Hematopoietic multipotent progenitor cell treated with erythropoietin and hydrocortisone succinate and interleukin-3 and kit ligand, for 6 days (in vitro differentiated cells): ENCODE measurements at places on chromosomes 6 and 20.

DNA sequence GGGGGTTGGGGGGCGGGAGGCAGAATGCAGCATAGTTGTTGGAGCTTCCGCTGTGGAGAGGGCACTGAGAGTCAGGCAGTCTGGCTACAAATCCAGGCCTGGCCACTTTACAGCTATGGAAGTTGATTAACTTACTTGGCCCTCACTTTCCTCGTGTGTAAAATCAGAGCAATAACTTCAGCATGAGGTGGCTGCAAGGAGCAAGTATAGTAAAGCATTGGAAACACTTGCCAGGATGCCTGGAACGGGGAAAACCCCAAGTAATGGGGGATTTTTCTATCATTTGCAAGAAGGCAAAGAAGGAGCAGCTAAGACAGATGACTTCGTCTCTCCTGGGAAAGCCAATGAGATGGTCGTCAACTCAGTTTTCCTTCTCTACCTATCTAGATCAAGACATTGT is 35.8 kb downstream of the AGPAT4 start:
- DNase-seq, result no peak

GRCh38 chr6:31922942-31923341 is 4.6 kb upstream of the C2 start:
- peak; percentile 67 for DNase-seq

- DNase-seq, result no peak
Measured at GRCh38 chr20:23205611-23206041, 119.5 kb upstream of the CD93 start.

- DNase-seq, result no peak
Measured at GRCh38 chr6:32158052-32158451, 4.1 kb downstream of the PPT2 start.

DNA sequence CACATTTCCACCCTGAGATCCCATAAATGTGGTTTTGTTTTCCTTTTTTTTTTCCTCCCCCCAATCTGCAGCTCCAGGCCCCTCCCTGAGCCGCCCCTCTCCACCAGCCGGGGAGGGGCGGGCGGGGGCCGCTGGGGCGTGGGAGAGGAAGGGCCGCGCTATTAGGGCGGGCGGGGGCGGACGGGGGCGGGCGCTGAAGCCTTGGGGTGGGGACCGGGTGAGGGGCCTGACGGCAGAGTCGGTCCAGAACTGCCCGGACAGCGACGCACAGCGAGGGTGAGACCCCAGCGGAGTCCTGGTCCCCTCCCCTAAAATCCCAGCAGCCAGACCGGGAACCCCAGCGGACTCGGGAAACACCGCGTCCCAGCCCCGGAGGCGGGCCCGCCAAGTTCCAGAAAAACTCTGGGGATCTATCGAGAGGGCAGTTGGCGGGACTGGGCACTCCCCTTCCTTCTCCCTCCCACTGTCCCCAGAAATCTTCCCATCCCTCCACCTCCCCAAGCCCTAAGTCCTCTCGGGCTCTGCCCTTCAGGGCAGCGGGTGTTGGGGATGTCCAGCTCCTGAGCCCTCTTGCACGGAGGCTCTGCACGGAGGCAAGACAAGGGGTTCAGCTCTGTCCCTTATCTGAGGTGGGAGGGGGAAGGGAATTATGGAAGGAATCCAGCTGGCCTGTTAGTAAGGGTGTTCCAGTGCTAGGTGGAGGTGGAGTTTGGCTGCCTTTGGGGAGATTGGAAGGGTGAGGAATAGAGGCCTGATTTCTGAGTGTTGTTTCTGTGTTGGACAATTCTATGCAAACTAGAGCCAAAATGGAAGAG is at the start of gene PRICKLE4:
PRICKLE4 (plus strand) TSS at position 232 of the 815 bp plus-strand sequence. CDS start 2,692 bp downstream, outside the sequence.
- peak; percentile 62 for DNase-seq

GRCh38 chr6:15090145-15090579 is 155.7 kb upstream of the JARID2 start:
- DNase-seq, result peak; percentile 89

GRCh38 chr6:2035826-2036709 is 209.3 kb downstream of the GMDS start:
- no peak for DNase-seq

DNA sequence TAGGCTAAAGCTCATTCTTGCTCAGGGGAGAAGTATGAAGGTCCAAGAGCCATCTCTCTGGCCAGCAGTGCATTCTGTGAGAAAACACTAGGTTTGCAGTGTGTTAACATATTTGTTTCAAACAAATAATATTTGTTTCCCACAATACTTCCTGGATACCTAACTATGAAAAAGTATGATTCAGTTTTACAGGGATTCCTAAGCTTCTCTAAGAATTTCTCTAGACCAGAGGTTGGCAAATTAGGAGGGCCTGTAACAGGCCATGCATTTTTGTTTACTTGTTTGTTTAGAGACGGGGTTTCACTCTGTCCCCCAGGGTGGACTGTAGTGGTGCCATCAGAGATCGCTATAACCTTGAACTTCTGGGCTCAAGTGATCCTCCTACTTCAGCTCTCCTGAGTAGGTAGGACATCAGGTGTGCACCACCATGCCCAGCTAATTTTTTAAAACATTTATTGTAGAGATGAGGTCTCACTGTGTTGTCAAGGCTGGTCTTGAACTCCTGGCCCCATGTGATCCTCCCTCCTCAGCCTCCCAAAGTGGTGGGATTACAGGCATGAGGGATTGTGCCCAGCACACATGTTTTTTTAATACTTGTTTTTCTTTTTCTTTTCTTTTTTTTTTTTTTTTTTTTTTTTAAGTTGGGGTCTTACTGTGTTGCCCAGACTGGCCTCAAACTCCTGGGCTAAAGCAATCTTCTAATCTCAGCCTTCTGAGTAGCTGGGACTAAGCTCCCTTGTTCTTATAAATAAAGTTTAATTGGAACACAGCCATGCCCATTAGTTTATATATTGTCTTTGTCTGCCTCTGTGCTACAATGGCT is 71.7 kb downstream of the ADGRG6 start:
- no peak for DNase-seq

GRCh38 chr6:155890409-155890808 is 434.8 kb upstream of the NOX3 start:
- DNase-seq, result no peak

DNA sequence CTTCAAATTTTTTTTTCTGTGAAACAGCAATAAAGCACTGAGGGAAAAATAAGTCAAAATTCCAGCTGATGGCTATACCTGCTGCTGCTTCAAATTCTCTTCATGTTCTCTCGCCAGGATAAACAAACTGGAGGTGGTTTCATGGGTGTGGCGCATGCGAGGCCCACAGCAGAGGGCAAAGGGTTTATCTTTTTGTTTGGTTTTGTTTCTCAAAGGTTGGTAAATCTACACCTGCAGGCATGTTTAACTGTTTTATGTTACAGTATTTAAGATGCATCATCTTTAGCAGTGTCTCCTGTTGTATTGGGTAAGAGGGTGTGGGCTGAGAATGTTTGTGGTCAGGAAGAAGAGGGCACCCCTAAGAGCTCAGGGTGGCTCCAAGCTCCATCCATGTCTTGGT is 342.2 kb downstream of the CDH26 start:
- DNase-seq, result no peak

- DNase-seq, result no peak
Measured at GRCh38 chr20:53128004-53128403, 155.8 kb downstream of the TSHZ2 start.

DNA sequence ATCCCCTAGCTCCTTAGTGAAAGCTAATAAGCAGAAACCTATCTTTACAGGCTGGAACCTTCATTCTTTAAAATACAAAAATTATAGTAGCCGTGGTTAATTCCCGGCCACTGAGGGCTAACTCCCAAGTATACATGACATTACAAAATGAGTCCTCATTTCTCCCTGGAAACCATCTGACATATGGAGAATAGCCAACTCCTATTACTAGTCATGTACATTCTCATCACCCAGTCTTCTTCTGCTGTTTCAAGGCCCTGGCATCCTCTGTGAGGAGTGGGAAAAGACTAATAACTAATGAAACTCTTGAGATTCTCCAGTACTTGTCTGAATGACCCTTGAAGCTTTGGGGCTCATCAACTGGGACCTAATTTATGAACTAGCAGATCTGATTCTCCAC is 30.2 kb downstream of the CSNK2A1 start:
- DNase-seq, result no peak

DNA sequence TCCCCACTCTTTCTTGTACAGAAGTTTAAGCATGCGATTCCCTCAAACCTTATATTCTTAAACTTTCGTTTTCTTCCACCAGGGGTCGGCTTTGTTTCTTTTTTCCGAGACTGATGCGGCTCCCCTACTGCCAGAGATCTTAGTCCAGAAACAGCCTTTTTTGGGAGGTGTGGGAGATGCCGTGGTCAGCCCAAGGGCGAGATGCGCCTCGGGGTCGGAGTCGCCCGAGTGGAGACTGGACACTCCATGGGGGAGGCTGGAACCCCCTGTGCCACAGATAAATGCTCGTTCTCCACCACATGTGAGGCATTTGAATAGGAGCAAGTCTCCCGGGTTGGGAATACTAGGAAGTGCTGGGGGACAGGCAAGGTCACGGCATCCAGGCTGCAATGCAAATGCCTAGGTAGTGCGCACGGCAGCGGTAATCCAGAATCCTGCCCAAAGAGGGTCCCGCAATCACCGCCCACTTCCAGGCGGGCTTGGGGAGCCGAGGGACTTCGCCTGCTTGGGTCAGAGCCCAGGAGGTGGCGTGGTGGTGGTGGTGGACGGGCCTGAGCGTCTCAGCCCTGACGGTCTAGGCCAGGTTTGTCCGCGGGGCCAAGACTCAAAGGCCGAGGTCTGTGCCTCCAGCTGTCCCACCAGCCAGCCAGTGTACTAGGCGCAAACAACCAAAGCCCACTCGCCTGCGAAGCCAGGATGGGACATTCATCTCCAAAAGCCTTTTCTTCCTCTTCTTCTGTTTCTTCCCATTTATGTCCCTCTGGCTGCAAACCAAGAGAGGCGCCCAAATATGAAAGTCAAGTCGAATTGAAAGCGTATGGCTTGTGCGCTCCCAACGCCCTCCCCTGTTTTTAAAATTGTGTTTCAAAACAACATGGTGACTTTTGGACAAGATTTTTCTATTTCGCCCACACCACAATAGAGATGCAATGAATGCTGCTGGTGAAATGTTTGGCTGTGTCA is 39.3 kb upstream of the OSTM1 start:
- peak; percentile 74 for DNase-seq

GRCh38 chr6:169162249-169162648 is 91.4 kb downstream of the THBS2 start:
- no peak for DNase-seq

DNA sequence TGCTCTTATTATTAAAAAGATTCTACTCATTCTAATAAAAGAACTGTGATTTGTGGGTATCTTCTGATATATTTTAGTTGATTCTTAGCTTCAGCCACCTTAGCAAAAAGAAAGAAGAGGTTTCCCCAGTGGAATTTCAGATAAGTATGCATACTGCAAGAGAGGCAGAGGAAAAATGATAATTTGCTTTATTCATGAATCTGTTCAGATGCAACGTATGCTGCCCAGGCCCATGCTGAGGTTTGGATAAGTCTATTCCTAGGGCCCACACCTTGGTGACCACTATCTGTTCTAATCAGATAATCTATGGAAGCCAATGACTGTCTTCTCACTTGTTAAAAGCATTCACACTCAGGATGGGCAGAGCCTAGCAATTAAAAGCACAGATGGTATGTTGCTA is 194.0 kb downstream of the HIVEP2 start:
- no peak for DNase-seq

DNA sequence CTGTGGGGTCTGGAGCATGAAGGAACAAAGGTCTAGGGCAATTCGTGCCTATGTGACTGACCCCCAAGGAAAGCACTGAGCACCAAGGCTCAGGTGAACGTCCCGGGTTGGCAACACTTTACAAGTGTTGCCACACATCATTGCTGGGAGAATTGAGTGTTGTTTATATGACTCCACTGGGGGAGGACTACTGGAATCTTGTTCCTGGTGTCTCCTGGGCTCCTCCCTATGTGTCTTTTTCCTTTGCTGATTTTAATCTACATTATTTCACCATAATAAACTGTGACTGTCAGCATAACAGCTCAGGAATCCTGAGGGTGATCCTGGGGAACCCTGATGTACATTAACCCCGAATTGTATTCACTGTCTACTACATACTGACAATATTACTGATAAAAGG is 207.7 kb upstream of the BMP2 start:
- no peak for DNase-seq

GRCh38 chr6:89842228-89842627 is 12.5 kb downstream of the CASP8AP2 start:
- DNase-seq, result no peak

GRCh38 chr6:166784691-166785090 is 157.6 kb upstream of the RPS6KA2 start:
- DNase-seq, result no peak

DNA sequence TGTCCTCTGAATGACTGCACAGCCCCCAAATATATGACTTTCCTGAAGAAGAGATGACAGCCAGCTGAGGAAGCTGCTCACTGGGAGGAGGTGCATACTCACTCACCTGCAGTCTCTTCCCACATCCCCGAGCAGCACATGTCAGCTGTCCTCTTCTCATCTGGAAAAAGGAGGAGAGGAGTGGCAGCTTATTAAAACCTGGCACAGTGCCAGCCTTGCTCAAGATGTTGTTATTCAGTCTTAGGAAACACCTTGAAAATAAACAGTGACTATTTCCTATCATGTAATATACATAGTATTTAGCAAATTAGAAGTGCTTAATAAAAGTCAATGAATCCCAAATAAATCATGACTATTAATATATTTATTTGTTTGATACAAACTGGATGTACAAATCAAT is 232.9 kb downstream of the EPM2A start:
- DNase-seq, result peak; percentile 20

GRCh38 chr6:37210313-37210968 is 40.5 kb downstream of the PIM1 start:
- peak; percentile 94 for DNase-seq

GRCh38 chr6:138605958-138606357 is 106.7 kb upstream of the NHSL1 start:
- DNase-seq, result no peak

DNA sequence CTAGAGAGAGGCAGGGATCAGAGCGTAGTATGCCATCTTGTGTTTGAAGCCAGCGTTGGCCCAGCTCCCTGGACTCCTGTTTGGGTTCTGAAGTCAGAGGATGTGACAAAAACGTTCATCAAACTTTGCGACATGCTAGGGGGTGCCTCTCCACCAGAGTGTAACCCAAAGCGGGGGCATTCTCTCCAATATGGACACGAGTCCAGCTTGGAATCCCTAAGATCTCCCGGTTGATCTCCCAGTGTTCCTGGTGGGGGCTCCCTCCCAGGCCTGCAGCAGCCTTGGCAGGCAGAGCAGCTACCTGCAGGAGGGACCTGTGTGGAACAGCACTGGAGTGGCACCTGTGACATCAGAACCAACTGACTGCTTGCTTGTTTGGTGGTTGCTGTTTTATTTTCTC is 218.8 kb upstream of the ECI2 start:
- no peak for DNase-seq

DNA sequence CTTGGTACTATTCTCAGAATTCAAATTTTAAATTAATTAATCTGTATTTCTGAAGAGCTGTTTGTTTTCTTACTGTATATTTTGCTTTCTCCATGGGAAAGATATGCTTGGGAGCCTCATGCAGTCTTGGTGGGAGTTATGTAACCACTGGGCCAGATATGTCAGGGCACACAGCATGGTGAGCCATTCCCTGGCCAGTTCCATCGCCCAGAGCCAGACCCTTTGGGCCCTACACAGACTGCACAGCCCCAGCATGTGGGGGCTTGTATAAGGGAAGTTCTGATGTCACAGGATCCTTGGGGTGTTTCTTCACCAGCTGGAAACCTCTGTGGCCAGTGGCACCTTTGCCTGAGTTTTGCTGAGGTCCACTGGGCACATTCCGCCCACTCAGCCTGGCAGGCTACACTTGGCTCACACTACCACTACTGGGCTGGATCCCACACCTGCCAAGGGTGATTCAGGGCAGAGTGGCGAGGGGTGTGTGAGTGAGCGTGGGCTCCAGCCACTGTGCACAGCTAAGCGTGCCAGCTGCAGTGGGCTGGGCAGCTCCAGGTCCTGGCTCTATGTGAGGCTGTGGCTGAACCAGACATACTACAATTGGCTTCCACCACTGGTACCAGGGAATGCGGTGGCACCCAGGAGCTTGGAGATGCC is 293.5 kb downstream of the ARHGAP18 start:
- no peak for DNase-seq
